ENCODE measurements at places on chromosomes 5 and 9. TPM values are rescaled to one million over a fixed set of nuclear protein-coding genes. Genes with fewer than 3 reads are reported as not detected.

The SPATA6L gene
- total RNA-seq = 0.64 TPM

The TMEM171 gene
- total RNA-seq = 4.5 TPM

The MLANA gene
- total RNA-seq = not detected

The PCDHGC3 gene
- 35.4 TPM for total RNA-seq

The ECPAS gene
- 99.3 TPM for total RNA-seq

The HTR1A gene
- not detected for total RNA-seq

The QRFP gene
- total RNA-seq = not detected

The SNCB gene
- total RNA-seq = not detected

The RIGI gene
- total RNA-seq = 8.7 TPM

The BTNL3 gene
- total RNA-seq = not detected

The ANKRD34B gene
- not detected for total RNA-seq

The SERF1A gene
- 8.7 TPM for total RNA-seq

The PRLR gene
- 3.5 TPM for total RNA-seq

The GTF3C5 gene
- 32.2 TPM for total RNA-seq

The TTC23L gene
- total RNA-seq = not detected

The IGFBPL1 gene
- not detected for total RNA-seq

The STC2 gene
- 157 TPM for total RNA-seq

The PFN3 gene
- not detected for total RNA-seq

The LIFR gene
- 40.2 TPM for total RNA-seq

The DND1 gene
- not detected for total RNA-seq

The GABRA6 gene
- not detected for total RNA-seq

The ANKRD31 gene
- under 0.01 TPM for total RNA-seq

The ACER2 gene
- 0.64 TPM for total RNA-seq
